Bone marrow (tissue), 2 donors: ENCODE measurements at places on chromosomes 2 and 18.
A peak's percentile ranks its signal among the peaks of the same experiment; 100 is the strongest.

- no peak for DNase-seq
Observed at GRCh38 chr2:23280401-23280800, 104.6 kb upstream of the KLHL29 start.

DNA sequence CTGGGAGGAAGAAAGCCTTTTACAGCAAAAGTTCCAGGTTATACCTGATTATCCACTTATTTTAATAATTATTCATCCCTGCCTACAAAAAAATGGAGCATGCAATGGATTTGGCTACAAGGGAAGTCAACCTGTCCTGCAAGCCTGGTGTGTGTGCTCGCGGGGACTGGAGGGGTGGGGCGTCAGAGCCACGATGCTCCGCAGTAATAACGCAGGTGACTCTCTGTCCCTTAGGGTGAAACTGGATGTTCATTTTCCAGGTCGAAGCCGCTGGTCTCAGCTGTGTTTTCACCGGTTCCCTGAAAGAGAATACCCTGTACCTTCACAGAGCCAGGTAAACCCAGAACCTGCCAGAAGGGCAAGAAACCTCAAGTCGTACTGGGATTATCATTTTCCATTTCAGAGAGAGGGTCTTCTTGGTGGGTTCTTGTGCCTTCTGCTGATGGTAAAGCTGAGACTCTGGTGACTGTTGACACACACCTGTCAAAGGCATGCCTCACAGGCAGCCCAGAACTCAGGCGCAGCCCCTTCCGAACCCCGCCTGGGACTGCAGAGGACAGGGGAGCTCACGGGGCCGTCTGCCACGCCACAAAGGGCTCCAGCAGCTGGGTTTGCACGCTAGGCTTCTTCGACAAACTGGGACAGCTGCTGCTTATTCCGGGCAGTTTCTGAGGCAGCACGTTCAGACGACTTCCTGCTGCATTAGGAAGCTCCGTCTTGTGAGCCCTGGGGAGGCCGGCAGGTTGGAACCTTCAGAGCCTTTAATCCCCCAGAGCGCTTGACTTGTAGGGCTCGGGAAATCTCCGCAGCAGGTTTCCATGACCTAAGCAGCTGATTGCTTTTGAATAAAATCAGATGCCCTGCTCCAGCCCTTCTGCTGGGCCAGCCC, 58.6 kb downstream of the KCNG2 start:
- DNase-seq, result no peak

DNA sequence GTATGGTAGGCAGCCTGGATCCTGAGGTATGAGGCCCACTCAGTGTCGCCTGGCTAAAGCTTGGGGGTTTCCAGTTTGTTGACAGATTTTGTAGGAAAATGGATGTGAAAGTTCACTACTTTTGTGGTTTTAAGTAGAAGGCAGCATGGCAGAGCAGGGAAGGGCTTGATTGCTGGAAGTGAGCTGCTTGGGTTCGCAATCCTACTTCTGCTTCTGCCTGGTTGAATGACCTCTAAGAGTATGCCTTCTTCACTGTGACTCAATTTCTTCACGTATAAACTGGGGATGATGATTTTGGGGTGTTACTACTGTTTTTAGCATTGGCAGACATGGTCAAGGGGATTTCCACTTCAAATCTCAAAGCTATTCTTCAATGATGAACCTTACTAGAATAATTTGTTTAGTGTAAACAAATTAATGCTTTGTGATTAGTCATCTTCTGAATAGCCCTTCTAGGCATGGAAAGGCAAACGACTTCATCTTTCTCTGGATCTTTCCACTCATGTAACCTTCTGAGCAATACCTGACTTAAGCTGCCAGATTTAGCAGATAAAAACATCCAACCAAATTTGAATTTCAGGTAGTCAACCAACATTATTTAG, 13.2 kb downstream of the BMP10 start:
- DNase-seq, result no peak

DNA sequence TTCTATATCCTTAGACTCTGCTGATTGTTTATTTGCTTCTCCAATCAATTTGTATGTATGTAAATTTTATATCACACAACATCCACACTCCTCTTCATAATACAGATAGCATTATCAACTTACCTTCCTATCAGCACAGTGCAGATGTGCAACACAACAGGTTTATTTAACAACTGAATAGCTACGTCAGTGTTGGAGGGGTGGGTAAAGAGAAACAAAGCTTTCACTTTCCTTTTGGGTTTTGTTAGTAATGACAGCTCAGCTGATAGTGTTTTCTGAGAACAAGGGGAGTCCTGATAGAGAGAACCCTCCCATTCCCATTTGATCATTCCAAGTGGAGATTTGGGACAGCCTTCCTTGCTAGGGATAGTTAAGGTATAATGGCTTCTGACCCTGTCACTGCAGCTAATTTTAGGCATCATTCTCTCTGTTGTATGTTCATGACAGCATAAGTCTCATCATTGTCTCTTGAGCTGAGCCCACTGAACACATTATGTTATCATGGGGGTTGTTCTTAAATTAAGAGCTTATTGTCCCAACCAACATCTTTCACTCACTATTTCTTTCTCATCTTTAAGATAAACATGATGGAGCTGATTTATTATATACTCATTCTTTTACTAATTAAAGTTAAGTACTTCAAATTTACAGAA, 227.7 kb downstream of the GPD2 start:
- DNase-seq, result no peak

GRCh38 chr18:34802959-34803358, 92.9 kb downstream of the DTNA start:
- no peak for DNase-seq

DNA sequence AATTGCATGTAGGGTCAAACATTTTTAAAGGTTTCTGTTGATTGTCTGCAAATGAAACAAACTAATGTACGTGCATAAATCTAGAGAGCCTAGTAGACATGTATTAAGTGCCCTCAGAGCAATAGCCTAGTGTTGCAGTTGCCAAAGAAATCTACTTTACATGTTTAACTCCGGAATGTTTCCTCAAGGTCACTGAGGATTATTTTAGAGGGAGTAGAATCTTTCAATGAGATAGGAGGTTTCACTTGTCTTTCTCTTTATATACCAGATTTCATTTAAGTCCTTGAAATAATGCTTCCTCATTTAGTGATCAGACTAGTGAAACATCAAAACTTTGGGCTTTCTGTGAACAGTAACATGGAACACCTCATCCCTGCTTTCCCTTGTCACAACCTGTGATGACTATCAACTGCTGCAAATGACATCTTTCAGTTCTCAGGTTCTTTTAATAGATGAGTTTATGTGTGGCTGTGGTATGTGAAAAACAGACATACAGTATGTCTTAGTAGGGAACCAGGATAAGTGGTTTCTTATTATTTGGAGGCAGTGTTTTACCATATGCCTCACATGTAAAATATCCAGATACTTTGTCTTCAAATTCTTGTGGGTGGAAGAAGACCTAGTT, 5.5 kb downstream of the UBE2E3 start:
- DNase-seq, result no peak

DNA sequence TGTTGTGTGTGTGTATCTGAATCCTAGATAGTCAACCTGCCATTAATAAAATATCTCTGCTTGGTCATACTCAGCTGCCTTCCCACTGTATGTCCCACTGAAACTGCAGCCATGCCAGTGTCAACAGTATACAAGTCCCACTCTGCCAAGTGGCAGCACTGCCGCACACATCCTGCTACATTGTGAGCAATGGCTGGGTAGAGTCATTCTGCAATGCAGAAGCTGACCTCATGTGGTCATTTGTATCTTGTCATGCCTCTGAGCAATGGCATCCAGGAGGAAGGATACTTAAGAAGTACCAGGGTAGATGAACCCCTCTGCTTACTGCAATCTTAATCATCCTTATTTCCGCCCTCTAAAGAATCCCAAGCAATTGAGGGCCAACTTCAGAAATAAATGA, 302.2 kb upstream of the DDX18 start:
- DNase-seq, result no peak

DNA sequence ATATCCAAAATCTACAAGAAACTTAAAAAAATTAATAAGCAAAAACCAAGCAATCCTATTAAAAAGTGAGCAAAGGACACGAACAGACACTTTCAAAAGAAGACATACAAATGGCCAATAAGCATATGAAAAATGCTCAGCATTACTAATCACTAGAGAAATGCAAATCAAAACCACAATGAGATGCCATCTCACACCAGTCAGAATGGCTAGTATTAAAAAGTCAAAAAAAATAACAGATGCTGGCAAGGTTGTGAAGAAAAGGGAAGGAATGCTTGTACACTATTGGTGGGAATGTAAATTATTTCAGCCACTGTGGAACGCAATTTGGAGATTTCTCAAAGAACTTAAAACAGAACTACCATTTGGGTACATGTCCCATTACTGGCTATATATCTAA, 128.8 kb upstream of the SESTD1 start:
- no peak for DNase-seq

- no peak for DNase-seq
Observed at GRCh38 chr2:16063955-16064633, 123.7 kb downstream of the MYCN start.

GRCh38 chr2:178330175-178331017, 120.6 kb downstream of the PRKRA start:
- no peak for DNase-seq

DNA sequence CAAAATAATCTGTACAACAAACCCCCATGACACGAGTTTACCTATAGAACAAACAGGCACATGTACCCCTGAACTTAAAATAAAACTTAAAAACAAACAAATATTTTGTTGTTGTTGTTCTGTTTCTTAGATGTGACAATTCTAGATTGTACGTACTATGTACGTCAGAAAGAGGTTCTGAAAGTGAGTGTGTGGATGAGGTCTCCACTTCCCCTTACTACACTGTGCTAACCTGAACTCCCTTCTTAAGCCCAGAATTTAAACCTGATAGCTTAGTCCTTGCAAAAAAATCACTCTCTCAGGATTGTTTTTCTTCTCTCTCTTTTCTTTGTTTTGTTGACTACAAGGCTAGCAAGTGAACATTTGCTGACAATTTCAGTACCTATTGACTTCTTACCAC, 581.6 kb downstream of the LRRTM4 start:
- DNase-seq, result no peak

- no peak for DNase-seq
Observed at GRCh38 chr2:173198327-173198726, 122.7 kb downstream of the MAP3K20 start.

GRCh38 chr18:58970943-58971790, 106.5 kb downstream of the ZNF532 start:
- DNase-seq, result no peak

DNA sequence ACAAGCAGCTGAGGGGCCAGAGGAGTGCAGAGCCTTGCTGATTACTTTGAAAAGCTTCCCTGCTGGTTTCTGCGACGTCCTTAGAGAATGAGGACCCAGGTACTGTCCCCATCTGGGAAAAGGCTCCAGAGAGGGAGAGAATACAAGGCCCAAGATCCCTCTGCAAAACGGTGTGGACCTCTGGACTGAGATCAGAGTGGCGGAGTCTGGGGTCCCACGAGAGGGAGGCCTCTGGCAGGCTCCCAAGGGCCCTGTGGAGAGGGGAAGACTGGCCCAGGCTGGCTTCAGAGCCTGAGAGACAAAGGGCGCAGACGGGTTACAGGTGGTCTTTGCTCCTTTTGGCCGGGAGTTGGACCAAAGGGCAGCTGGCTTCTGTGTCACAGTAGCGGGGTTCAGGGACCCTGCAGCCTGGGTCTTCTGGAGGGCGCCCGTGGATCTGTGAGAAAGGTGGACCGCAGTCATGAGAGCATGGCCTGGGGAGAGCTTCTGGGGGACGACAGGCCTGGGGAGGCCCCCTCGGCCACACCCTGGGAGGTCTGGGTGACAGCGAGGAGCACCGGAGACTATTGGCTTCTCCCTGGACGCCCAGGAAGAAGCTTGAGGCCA, 805 bp downstream of the SNORC start:
- no peak for DNase-seq

GRCh38 chr2:219919506-219919905, 292.1 kb downstream of the SLC4A3 start:
- DNase-seq, result no peak

DNA sequence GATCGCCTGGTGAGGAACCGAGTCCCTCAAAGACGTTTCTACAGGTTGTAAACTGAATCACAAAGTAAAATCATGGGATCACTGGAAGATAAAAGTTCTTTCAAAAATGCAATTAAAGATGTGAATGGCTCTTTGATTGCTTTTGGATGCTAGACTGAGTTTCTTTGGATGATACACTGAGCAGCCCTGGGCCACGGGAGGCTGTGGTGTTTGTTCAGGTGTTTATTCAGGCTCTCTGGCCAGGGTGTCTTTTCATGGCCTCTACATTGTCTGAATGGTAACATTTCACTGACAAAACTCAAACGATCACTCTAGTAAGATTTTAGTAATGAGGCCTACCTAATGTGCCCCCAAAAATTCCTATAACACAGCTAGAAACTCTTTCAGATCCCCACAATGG, 48.4 kb upstream of the SPATS2L start:
- no peak for DNase-seq

GRCh38 chr2:152171718-152172117, 3.8 kb downstream of the STAM2 start:
- no peak for DNase-seq

- peak; percentile 53 for DNase-seq
Observed at GRCh38 chr18:23495723-23496440, 7.4 kb upstream of the RMC1 start.

DNA sequence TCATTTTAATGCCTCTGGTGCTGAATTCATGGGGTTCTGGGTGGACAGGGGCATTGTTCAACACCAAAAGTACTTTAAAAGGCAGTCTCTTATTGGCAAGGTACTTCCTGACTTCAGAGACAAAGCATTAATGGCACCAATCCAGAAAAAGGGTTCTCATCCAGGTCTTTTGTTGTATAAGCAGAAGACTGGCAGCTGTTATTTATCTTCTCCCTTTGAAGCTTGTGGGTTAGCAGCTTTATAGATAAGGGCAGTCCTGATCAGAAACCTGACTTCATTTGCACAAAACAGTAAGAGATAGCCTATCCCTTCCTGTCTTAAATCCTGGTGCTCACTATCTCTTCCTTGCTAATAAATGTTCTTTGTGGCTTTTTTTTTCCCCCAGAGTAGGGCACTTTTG, 68.8 kb downstream of the VPS54 start:
- no peak for DNase-seq

DNA sequence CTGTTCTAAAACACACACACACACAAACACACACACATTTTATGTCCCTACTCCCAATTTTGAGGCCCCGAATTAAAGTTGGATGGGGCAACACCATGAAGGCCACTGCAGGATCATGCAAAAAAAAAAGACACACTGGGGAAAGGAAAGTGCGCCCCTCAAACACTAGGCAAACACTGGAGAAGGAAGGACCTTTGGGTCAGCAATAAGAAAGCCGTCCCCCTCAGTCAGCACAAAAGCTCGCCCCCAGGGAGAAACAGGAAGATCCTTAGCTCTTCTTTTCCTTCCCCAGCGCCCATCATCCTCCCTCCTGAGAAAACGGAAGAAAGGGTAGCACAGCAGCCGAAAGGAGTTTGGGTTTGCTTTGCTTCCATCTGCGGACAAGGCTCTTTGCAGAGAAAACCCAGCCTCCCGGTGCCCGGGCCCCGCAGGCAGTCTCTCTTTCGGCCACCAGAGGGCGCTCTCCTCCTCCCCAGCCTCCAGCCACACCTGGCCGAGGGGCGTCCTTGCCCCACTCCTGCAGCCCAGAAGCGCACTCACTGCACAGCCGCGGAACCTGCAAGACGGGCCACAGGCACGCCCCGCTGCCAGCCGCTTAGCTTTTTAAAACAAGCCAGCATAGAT, 248.5 kb downstream of the CDH20 start:
- peak; percentile 9 for DNase-seq
